CD4-positive, CD25-positive, alpha-beta regulatory T cell (primary cell): ENCODE measurements at places on chromosomes 5 and 9.

DNA sequence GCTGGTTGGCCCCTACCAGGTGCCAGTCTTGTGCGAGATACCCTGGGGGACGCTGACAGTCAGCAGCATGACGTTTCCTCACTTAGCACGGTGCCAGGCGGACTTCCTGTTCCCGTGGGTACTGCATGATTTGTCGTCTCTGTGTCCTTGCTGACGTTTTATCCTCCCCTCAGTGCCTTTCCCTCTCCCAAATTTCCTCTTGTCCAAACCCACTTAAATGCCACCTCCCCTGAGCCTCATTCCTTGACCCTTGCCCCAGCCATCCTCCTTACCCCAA, 60.6 kb upstream of the SAP30L start:
- DNase-seq = no peak
- H3K27me3 ChIP-seq = no peaks in the 10 kb centered on the region
- no peaks in the 10 kb centered on the region for H3K4me1 ChIP-seq

- peak; percentile 90 for DNase-seq
- H3K4me1 ChIP-seq = no peaks in the 10 kb centered on the region
- H3K27me3 ChIP-seq = no peaks in the 10 kb centered on the region
- H3K36me3 ChIP-seq = no peaks in the 10 kb centered on the region
- no peak overlapping the region for H3K4me3 ChIP-seq
Observed at GRCh38 chr9:99433555-99433954, 211.5 kb downstream of the SEC61B start.

- H3K4me1 ChIP-seq = no peaks in the 10 kb centered on the region
- no peaks in the 10 kb centered on the region for H3K36me3 ChIP-seq
- H3K4me3 ChIP-seq = no peak overlapping the region
- H3K27me3 ChIP-seq = no peaks in the 10 kb centered on the region
Observed at GRCh38 chr9:90449213-90449925, 193.3 kb downstream of the DIRAS2 start.

DNA sequence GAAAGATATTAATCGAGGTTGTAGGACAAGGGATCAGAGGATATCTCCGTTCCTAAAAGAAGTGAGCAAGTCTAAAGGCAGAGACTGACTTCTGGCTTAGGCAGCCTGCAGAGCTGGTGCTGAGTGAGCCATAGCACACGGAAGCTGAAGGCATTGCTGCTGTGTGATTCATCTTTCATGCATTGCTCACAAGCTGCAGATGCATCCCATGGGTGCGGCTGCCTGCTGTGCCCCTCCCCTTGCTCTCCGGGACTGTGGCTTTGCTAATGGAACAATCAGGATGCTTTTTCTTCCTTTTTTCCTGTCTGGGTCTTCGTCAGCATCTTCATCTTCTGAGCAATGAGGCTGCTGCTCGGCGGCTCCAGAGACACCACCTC, 341.4 kb downstream of the DIRAS2 start:
- H3K4me1 ChIP-seq = no peaks in the 10 kb centered on the region
- H3K4me3 ChIP-seq = no peak overlapping the region
- H3K36me3 ChIP-seq = no peaks in the 10 kb centered on the region

DNA sequence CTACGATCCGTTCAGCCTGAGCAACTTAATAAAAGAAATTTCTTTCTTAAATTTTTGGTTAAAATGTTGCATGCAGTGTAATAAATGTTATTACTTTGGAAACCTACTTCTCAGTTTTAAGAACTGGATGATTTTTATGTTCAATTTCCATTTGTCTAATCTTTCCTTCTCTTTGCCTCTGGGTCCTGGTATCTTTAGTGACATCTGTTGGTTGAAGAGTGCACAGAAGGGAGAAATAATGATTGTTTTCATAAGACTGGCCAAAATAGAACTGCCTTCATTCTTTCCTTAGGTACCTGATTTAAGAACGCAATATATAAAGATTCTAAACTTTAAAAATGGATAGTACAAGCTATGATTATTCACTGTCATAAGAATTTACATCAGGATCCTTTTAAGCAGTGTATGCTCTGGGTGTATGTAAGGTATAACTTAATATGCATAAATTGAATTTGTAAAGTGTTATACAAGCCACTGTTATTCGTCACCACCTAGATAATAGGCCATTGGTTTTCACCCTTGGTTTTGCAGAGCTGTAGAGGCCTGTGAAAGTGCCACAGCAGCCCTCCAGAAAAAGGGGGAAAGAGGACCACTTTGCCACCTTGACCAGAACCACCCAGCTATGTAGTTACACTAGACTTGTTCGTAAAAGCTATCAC, 82.8 kb upstream of the TLX3 start:
- no peaks in the 10 kb centered on the region for H3K36me3 ChIP-seq
- no peaks in the 10 kb centered on the region for H3K4me1 ChIP-seq
- no peak overlapping the region for H3K27ac ChIP-seq
- no peak for DNase-seq

DNA sequence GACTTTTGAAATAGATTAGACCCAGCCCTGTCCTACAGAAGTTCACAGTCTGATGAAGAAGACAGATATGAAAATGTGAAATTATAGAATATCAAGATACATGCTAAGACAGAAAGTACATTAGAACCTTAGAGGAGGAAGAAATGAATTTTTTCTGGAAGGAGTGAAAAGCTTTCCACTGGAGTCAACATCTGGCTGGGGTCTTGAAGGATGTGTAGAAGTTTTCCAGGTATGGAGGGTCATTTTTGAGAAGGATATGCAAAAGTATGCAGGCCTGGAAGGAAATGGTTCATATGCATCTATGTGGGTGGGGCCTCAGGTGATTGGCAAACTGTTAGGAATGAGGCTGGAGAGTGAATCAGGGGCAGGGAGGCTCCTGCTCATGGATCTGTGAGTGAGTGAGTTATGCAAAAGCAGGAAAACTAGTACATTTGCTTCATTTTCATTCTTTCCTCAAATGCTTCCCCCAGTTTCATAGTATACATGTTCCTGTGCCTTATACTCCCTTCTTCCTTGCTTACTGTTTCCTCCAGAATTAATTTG, 142.3 kb downstream of the GRIA1 start:
- H3K4me3 ChIP-seq = no peak overlapping the region
- DNase-seq = no peak
- no peaks in the 10 kb centered on the region for H3K4me1 ChIP-seq

DNA sequence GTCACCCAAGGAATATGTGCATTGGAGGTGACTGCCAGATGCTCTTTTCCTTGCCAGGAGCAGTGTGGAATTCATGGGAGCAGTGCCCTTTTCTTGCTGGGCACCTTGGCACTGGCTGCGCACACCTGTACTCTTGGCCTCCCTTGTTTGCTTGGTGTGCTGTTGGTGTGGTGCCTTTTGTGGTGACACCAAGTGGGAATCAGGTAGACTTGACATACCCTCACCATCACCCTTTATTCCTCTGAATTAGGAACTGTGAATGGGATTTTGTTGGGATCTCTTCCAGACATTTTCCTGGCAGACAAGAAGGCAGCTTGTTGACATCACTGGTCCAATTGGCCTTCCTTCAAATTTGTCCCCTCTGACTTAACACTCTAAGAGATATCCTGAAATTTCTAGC, 82.3 kb downstream of the RAI14 start:
- H3K4me1 ChIP-seq = no peaks in the 10 kb centered on the region
- no peaks in the 10 kb centered on the region for H3K36me3 ChIP-seq
- H3K4me3 ChIP-seq = no peak overlapping the region
- DNase-seq = no peak

DNA sequence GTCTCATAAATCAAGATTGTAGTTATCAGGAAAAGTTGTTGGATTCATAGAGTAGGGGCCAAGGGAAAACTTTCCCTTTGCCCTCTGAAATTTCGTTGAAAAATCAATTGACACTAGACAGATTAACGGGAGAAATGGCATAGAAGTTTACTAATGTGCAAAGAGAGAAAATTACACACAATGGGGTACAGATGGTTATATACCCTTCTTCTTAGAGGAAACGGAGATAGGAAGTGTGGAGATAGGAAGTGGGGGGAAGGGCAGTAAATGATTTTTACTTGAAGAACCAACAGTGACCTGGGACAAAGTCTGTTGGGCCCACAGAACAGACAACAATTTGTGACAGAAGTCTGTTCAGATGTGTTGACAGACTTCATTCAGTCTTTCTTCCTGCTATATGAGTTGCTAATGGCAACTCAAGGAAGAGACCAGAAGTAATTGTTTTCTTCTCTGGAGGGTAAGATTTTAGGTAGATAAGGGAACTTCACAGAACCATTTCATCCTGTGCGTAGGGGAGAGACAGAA, 177.9 kb downstream of the C9orf152 start:
- no peak overlapping the region for H3K27ac ChIP-seq
- no peaks in the 10 kb centered on the region for H3K27me3 ChIP-seq
- DNase-seq = peak; percentile 16
- peak overlapping the region; percentile 23 for H3K4me3 ChIP-seq
- peaks cover 18% of the 10 kb centered on the region for H3K4me1 ChIP-seq
- no peaks in the 10 kb centered on the region for H3K36me3 ChIP-seq

GRCh38 chr9:18776836-18777820, 255.9 kb downstream of the SAXO1 start:
- no peaks in the 10 kb centered on the region for H3K36me3 ChIP-seq
- H3K4me3 ChIP-seq = no peak overlapping the region
- no peak for DNase-seq
- no peaks in the 10 kb centered on the region for H3K4me1 ChIP-seq

DNA sequence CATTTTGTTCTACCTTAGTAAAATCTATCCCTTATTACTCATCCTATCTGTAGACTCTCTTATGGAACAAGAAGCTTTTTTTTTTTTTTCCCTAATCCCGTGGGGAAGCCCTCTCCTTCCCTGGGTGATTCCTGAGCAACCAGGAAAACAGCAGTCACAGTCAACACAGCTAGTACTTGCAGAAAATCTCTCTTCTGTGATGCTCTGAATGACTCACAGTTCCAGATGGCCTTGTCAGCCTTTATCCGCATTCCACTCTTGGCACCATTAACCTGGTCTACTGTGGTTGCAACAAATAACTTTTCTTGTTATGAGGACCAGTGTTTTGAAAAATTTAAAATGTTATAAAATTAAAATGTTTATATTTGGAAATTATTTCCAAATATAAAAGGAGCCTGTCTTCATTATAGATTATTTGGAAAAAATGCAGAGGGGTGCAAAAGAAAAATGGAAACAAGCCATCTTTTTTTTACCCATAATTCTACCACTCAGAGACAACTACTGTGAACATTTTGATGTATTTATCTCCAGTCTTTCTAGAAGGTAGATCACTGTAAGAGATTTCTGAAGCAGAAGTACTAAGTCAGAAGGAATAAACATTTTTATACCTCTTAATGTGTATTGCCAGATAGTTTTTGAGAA, 486.7 kb downstream of the RAB3C start:
- H3K27me3 ChIP-seq = no peaks in the 10 kb centered on the region
- no peak overlapping the region for H3K27ac ChIP-seq
- no peaks in the 10 kb centered on the region for H3K4me1 ChIP-seq
- no peak overlapping the region for H3K4me3 ChIP-seq
- H3K36me3 ChIP-seq = no peaks in the 10 kb centered on the region

- H3K36me3 ChIP-seq = no peaks in the 10 kb centered on the region
- no peaks in the 10 kb centered on the region for H3K27me3 ChIP-seq
- H3K27ac ChIP-seq = no peak overlapping the region
Observed at GRCh38 chr5:125408448-125409233, 662.2 kb upstream of the ZNF608 start.

DNA sequence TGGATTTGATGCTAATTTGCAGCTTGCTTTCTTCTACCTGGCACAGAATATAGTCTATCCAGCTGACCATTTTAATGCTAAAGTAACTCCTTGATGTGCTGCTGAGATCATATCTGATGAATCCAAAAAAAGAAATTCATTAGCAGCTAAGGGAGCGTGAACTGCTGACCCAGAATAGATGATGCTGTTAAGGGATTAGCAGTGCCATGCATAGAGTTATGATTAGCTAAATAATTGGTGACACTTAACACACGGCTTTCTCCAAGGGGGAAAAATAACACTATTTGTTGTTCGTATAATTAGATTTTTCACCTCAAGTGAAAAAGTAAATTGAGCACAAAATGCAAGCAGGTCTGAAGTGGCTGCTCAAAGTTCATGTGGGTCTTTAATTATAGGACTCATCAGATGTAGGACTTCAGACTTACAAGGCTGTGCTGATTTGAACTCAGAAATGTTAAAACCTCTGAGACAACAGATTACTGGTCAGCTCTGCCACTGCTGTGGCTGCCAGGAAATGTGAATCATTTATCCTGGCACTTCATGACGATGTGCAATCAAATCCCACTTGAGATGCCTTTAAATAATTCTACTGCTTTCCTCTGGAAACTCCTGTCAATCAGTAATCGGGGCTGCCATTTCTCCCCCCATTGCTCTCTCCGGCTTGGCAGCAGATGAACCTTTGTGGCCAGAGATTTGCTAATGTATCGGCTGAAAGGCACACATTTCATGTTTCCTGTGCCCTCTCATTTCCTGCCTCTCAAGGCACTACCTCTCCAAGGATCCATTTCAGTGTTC, 291.6 kb upstream of the C9orf72 start:
- H3K4me1 ChIP-seq = no peaks in the 10 kb centered on the region
- no peak for DNase-seq
- no peak overlapping the region for H3K4me3 ChIP-seq
- H3K27me3 ChIP-seq = no peaks in the 10 kb centered on the region

- no peak for DNase-seq
- H3K4me3 ChIP-seq = no peak overlapping the region
- no peak overlapping the region for H3K27ac ChIP-seq
- no peaks in the 10 kb centered on the region for H3K27me3 ChIP-seq
- no peaks in the 10 kb centered on the region for H3K36me3 ChIP-seq
Observed at GRCh38 chr9:86714999-86715398, 232.3 kb downstream of the GAS1 start.

- no peaks in the 10 kb centered on the region for H3K4me1 ChIP-seq
- no peak for DNase-seq
- no peak overlapping the region for H3K4me3 ChIP-seq
- no peaks in the 10 kb centered on the region for H3K36me3 ChIP-seq
- H3K27me3 ChIP-seq = no peaks in the 10 kb centered on the region
- H3K27ac ChIP-seq = no peak overlapping the region
Observed at GRCh38 chr5:111976705-111977435, 219.9 kb upstream of the NREP start.

DNA sequence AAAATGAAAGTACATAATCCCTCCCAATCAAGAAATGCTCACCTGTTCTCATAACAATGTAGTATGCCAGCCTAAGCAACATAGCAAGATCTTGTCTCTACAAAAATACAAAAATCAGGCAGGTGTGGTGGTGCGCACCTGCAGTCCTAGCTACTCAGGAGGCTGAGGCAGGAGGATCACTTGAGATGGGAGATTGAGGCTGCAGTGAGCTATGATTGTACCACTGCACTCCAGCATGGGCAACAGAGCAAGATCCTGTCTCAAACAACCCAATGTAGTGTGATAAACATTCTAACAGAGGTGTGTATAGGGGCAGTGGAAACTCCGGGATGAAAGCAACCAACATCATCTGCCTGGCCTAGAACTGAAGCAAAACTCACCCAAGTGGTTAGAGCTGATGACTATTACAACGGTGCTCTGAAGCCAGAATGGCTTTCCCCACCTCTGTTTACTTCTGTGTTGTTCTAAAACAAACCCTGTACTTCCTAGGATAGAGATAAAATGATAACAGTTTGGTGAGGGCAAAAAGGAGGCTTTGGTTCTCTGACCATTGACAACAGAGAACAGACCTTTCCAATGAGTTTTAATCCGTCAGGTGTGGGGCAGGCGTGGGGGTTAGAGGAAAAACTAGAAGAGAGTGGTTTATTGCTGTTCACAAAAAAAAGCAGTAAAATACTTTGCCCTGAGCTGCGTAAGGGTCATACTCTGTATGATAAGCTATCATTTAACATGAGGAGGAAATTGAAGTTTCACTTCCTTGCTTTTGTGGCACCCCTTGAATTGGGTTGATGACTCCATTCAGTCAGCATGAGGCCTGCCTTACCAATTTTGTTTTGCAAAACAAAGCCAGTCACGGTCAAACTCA, 18.9 kb downstream of the WNT8A start:
- H3K4me1 ChIP-seq = no peaks in the 10 kb centered on the region
- no peak overlapping the region for H3K4me3 ChIP-seq
- H3K27ac ChIP-seq = no peak overlapping the region
- no peaks in the 10 kb centered on the region for H3K36me3 ChIP-seq
